CD4-positive, alpha-beta T cell treated with Interleukin-2 at 100 ng/mL for 4 hours (primary cell): ENCODE measurements at places on chromosomes 1 and 21.

DNA sequence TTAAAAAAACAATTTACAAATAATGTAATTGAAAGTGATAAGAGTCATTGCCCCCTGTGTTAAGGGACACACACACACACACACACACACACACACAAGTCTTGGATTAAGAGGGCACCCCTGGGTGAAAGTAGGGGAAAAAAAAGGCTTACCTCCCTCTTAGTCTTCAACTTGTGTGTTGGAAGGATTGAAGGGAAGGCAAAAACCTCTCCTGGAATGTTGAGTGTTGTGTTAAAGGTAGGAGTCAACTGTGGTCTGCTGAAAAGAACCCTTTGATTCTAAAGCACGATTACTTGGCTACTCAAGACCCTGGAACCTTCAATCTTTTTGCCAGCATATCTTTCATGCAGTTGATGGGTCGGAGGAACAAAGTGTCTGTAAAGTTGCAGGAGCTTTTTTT is 6.4 kb downstream of the PBX1 start:
- no peak for DNase-seq

GRCh38 chr1:27504588-27505419 is 14.8 kb upstream of the WASF2 start:
- DNase-seq = no peak

- DNase-seq = no peak
Observed at GRCh38 chr1:194570476-194570875, 1384.1 kb upstream of the B3GALT2 start.

DNA sequence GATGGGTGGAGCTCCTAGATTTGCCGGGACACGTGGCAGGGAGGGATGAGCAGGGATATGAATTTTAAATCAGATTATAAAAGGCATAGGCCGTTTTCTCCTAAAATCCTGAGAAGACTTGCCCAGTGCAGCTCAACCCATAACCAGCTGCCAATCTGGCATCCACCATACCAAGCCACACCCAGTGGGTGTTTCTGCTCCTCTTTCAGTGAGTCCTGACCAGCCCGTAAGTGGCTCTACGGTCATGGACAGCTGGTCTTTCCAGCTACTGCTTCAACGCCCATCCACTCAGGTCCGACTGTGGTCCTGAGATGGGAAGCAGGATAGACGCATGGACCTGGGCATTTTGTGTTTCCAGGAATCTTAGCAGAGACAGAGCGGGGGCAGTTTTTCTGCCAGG is 107.2 kb downstream of the LAMC2 start:
- DNase-seq = no peak

GRCh38 chr1:179205284-179205683 is 24.2 kb downstream of the ABL2 start:
- no peak for DNase-seq

- no peak for DNase-seq
Observed at GRCh38 chr1:211924256-211924655, 93.7 kb upstream of the LPGAT1 start.

DNA sequence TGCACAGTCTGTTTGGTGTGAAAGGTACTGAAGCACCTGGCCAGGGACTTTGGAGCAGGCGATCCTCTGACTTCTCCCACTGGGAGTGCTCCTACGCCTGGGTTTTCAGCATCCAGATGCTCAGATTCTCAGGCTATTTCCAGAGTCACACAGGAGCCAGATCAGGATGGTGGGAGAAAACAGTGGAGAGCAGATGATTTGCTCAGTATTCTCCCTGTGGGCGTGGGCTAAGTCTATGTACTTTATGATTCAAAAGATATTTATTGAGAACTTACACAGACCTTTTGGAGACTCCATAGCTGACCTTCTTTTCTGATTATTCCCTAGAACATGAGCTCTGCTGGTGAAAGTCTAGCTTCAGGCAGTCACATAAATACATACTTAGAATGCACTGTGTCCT is 134.6 kb downstream of the TENT5C start:
- no peak for DNase-seq

- DNase-seq = no peak
Observed at GRCh38 chr21:33966324-33966949, 50.8 kb upstream of the ATP5PO start.

- DNase-seq = no peak
Observed at GRCh38 chr21:29470397-29470796, 171.7 kb downstream of the BACH1 start.

- peak; percentile 79 for DNase-seq
Observed at GRCh38 chr1:184974056-184974836, at the start of gene NIBAN1. TSS of gene NIBAN1 (minus strand) at chr1:184974508. CDS start at chr1:184974356, 152 bp downstream.

GRCh38 chr1:157137408-157138219 is 581 bp downstream of the ETV3 start:
- DNase-seq = no peak

GRCh38 chr1:193674292-193674944 is 488.0 kb upstream of the B3GALT2 start:
- DNase-seq = no peak

GRCh38 chr1:32742199-32742947 is 39.8 kb upstream of the SYNC start:
- DNase-seq = no peak

DNA sequence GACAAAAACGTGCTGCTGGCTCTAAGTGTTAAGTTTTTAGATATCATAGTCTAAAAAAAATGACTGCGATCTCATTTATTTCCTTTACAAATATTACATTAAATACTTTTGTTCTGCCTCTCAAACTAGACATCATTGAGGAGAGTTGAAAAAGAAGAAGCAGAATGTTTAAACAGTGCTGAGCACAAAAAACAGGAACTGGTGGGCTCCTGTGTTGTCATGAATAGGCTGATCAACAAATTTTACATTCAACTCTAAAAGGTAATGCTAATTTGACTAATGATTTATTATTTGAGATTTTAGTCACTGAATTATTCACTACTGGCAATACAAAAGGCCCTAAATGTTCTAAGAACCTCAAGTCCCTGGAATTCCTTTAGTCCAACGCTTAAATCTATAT is 66.1 kb downstream of the GPATCH2 start:
- no peak for DNase-seq

GRCh38 chr1:182841368-182841988 is 2.3 kb downstream of the DHX9 start:
- no peak for DNase-seq

GRCh38 chr1:178867670-178868069 is 3.2 kb downstream of the ANGPTL1 start:
- DNase-seq = no peak

- DNase-seq = no peak
Observed at GRCh38 chr1:22168412-22168973, 25.6 kb upstream of the WNT4 start.

DNA sequence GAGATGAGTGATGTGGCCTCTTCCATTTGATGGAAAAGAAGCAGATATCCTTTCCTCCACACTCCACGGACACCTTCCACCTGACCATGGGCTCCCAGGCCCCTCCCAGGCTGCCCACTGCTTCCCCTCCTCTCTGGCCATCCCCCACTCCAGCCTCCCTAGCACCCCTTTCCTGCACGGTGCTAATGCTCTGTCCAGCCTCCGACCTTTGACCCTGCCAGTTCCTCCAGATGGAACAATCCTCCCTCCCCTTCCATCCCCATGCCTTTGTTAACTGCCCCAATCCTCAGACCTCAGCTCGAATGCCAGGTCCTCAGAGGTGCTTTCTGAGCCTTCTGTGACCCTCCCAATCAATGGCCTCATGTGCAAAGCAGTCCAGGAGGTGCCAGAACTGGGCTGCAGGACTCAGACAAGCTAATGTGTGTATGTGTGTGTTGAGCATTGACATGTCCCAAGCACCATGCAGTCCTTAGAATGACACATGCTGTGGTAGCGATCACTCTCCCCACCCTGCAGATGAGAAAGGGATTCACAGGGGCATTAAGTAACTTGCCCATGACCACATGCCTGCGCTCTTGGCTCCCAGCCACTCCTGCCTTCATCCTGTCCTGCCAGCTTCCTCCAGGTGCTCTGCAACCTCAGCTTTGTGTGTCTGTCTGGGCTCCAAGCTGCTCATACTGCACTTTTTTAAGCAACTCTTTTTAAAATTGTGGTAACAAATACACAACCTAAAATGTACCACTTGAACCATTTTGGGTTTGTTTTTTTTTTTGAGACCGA is 63.5 kb upstream of the EDN2 start:
- no peak for DNase-seq

GRCh38 chr1:31746687-31747086 is 17.5 kb downstream of the ADGRB2 start:
- DNase-seq = no peak

DNA sequence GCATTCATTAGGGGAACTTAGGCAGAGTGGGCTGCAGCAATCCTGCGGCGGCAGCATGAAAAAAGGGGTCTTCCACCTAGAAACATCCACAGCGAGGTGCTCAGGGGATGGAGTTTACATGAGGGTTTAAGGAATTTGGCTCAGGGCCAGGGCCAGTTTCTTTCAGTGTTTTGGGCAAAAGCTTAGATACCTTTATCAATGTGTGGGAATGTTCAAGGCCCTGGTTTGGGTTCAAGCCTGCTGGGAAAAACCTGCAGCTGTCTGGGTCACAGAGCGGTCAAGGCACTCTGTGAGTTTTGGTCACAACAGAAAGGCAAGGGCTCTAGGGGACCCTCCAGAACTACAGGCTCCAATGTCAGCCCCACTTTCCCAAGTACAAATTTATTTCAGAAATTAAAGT is 230.3 kb downstream of the DISC1 start:
- DNase-seq = no peak

DNA sequence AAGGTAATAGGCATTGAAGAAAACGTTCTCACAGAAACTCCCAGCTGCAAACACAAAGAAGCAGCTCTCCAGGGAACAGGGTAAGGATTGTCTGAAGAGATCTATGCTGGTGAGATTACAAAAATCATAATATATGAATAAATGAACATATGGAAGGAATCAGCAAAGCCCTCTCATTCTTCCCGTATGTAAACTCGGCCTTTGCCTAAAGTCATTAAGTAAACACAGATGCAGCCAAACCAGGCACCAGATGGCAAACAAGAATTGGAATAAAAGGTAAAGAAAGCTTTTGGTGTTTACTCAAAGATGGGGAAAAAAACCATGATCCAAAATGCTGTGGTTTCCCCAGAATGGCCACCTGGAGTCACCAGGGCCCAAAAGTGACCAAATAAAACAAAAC is 76.6 kb upstream of the HOOK1 start:
- DNase-seq = no peak

GRCh38 chr1:174971902-174972301 is 27.8 kb upstream of the CACYBP start:
- no peak for DNase-seq

GRCh38 chr1:84539972-84540371 is 33.6 kb upstream of the GNG5 start:
- no peak for DNase-seq

- no peak for DNase-seq
Observed at GRCh38 chr1:4724695-4725250, 70.4 kb downstream of the AJAP1 start.

- no peak for DNase-seq
Observed at GRCh38 chr1:143652744-143653428, 318.9 kb downstream of the FAM72C start.

- DNase-seq = peak; percentile 90
Observed at GRCh38 chr1:234608025-234608910, 1.7 kb downstream of the IRF2BP2 start.

GRCh38 chr1:61079296-61079897 is 3.0 kb upstream of the NFIA start:
- DNase-seq = no peak

- DNase-seq = no peak
Observed at GRCh38 chr1:157334041-157334440, 195.8 kb upstream of the ETV3 start.

DNA sequence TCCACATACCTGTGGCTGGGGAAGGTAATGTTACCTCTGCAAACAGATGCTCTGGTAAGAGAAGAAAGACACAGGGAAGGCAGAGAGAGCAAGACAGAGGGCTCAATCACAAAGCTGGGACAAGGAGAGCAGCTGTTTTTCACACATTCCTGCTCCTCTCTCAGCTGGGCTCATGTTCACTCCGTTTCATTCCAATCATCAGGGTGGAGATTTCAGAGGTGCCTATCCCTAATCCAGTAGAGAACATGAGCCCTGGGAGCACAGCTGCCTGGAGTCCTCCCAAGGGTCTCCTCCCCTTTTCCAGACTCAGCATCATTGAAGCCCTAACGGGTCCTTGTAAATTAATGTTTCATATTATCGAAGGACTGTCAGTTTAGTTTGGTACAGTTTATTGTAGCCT is 19.4 kb downstream of the GADD45A start:
- no peak for DNase-seq

DNA sequence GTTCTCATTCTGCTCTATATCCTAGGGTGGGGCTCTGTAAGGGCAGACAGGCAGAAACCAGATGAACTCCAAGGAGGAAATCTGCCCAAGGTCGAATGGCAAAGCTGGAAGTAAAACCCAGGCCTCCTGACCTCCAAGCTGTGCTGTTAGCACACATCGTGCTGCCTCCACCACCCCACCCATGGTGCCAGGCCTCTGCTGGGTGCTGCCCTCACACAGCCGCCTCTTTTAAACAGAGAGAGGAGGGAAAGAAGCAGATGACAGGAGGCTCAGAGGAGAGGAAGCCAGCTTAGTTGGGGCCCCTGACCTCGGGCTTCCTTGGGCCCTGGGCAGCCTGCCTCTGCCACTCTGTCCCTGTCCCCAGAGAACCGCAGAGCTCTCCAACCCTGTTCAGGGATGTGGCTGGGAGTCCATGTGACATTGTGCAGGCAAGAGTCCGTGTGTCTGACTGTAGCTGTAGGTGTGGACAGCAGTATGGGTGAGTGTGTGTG is 1.1 kb downstream of the SYNC start:
- DNase-seq = no peak

DNA sequence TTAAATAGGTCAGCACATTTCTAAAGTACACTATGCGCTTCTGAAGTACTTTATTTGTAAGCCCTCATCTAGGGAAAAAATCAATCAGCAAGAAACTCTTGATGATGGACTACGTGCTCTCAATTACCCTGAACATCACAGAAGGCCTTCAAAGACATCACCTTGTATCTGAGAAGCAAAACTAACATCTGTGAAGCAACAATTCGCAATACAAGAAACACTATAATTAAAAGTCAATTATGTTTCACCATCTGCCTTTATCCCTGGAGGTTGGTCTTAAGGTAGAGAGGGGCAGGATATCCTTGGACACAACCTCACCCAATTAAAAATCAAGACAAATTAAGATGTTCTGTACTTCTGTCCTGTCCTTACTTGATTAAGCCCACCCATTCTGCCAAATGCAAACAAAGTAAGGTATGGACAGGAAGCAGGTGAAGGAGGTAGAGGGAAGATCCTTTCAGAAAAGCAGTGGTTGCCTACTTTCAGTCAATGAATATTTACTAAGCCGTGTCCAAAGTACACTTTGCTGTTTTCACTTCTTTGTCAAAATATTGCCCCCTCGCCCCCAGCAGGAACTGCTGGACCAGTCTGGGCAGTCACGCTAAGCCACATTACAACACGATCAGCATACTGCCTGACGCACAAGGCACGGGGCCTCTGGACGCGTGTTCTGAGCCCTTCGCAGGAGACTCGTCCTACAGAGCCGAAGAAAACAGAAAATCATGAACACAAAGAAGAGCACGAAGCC is 887 bp downstream of the SLC19A2 start:
- peak; percentile 32 for DNase-seq

GRCh38 chr1:219209578-219209977 is 35.9 kb downstream of the LYPLAL1 start:
- no peak for DNase-seq

- DNase-seq = no peak
Observed at GRCh38 chr1:83704350-83704749, 294.6 kb downstream of the TTLL7 start.

GRCh38 chr1:25832336-25833037 is 12.7 kb downstream of the MTFR1L start:
- DNase-seq = no peak
